ENCODE measurements at places on chromosomes 11 and 22.

GRCh38 chr11:111966678-111967077 lies 29.5 kb downstream of the DIXDC1 start:
- no peak for DNase-seq

DNA sequence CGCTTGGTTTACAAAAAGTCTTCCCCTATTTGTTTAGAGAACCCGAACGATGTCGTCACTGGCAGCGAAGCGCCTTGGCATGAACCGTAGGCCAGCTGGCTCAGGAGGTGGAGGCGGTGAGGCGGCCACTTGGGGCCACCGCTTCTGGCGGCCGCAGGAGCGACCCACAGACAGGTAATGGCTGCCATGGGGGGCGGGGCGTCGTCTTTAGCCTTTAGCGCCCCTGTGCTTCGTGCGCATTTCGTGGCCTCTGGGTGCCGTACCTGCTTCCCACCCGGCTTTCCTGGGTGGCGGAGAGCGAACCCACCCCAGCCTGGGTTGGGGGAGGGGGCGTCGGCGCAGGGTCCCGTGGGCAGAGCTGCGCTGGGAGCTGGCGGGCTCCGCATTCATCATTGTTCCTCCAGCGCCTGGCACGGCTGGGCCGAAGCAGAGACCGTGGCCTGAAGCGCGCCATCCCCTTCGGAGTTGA lies 469 bp upstream of the OSBP2 start:
- peak; percentile 60 for DNase-seq

- DNase-seq: no peak
These were observed 420.0 kb downstream of the CTTN start for GRCh38 chr11:70818351-70818750.

DNA sequence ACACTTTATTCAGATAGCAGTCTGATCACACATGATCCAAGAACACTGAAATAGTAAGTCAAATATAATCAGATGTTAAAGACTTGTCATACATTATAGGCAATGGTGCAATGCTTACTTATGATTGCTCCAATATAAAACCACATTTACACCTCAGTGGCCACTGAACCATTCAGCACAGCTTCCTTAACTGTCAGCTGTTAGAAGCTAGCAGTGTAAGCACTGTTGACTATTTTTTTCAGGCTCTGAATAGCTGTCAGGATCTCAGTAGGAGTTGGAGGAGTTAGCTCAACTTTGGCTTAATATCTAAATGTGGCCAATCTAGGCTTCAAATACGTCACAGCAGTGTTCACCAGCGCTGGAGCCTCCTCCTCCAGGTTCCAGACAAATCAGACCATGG lies 36.6 kb downstream of the METTL15 start:
- no peak for DNase-seq

DNA sequence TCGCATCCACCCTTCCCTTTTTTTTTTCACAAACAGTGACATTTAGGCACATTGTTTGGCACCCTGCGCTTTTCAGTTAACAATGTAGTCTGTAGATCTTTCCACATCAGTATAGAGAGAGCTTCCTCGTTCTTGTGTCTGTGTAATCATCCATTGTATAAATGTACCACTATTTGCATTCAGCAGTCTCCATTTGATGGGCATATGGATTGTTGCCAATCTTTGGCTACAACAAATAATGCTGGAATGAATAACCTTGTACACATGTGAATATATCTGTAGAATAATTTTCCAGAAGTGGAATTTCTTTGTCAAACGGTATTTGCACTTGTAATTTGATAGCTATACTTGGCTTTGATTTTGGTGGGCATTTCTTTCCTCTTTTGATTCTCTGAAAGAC lies 17.1 kb downstream of the MPEG1 start:
- no peak for DNase-seq

GRCh38 chr22:39493759-39494158 lies 8.3 kb upstream of the MIEF1 start:
- DNase-seq: no peak

DNA sequence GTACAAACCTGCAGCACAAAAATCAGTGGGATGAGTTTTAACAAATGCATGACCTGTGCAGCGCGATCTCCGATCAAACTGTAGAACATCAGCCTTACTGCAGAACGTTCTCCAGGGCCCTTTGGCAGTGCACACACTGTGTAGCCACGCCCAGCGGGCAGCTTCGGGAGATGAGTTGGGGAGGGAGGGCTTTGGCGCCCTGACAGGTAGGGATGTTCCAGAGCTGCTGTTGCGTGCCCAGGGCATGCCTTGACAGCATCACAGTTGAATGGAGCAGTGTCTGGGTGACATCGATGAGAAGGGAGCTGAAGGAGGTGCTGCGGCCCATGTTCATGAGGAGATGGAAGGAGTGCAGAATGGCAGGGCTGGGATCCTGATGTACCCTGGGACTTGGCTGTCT lies 80.2 kb downstream of the TBC1D22A start:
- DNase-seq: no peak

All from GM13976 (cell line).